ENCODE measurements at places on chromosomes 13 and 19. TPM values are rescaled to one million over a fixed set of nuclear protein-coding genes. Genes with fewer than 3 reads are reported as not detected.

Gene LYPD3
- 0.09 TPM for total RNA-seq

Gene ZSWIM4
- total RNA-seq: 16.6 TPM

Gene JOSD2
- total RNA-seq: 18.6 TPM

Gene TEX101
- total RNA-seq: not detected

Gene ZNF541
- total RNA-seq: 0.89 TPM

Gene URAD
- not detected for total RNA-seq

Gene LIM2
- total RNA-seq: not detected

All from smooth muscle cell of the umbilical artery (primary cell).